Stimulated activated CD4-positive, alpha-beta T cell treated with anti-CD3 and anti-CD28 coated beads, TNF-alpha, amount 100 ng/mL, for 48 hours (primary cell): ENCODE measurements at places on chromosomes 11 and 22.

DNA sequence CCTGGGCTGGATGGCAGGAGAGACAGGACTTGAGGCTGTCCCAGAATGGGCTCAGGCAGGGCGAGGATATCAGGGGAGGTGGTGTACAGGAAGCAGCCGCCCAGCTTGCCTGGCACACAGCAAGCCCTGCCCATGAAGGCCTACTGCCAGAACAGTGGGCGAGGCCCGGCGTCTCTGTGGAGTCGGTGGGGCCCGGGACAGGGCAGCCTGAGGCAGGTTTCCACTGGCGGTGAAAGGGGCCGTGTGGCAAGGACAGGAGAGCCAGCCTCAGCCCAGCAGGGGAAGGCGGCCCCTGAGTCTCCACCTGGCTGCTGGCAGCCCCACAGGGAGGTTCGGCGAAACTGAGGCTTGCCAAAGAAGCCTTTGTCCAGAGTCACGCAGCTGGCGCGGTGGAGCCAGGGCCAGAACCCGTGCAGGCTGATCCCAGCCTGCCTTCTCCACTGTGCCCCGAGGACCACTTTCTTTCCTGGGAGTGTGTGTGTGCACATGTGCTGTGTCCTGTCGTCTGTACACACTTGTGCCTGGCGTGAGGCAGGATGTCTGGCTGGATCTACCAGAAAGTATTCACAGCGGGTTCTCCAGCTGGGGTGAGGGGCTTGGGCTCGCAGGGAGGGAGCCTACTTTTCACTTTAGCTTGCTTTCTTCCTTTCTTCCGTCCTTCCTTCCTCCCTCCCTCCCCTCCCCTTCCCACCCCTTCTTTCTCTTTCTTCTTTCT lies 1.2 kb downstream of the TSPO start:
- peak; percentile 48 for DNase-seq

GRCh38 chr11:820655-821511 lies 2.2 kb downstream of the PNPLA2 start:
- no peak for DNase-seq

DNA sequence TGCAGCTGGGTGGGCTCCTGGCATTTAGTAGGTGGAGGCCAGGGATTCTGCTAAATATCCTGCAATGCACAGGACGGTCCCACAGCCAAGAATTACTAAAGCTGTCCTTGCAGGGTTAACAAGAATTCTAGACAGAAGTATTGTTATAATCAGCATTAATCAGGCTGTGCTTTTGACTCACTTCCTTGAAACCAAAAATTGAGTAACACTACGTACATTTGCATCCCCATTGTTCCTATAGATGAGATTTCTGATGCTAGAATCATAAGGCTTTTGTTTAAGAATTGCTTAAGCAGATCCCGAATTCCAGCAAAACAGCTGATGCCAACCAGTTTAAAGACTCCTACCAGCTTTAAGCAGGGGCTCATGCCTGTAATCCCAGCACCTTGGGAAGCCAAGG lies 11.4 kb downstream of the SLC6A5 start:
- DNase-seq = no peak

- no peak for DNase-seq
Measured at GRCh38 chr11:41382927-41383326, 76.5 kb downstream of the LRRC4C start.

- DNase-seq = no peak
Measured at GRCh38 chr11:57354699-57355098, 16.5 kb downstream of the P2RX3 start.

DNA sequence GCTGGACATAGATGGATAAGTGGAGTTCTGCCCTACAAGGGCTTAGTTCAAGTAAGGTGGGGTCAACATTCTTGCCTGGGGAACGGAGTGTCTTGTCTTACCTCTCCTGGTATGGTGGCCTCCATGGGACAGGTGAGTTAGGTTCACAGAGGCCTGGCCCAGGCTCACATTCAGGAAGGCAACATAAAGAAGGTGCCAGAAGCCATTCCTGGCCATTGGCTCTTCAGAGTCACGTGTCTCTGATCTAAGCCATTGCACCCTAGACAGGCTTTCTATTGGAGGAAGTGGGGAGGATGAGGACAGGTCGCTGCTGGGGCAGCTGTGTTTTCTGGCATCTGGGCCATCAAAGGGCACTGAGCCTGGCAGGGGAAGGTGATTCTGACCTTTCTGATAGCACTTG lies 14.8 kb downstream of the LMO2 start:
- DNase-seq = no peak

DNA sequence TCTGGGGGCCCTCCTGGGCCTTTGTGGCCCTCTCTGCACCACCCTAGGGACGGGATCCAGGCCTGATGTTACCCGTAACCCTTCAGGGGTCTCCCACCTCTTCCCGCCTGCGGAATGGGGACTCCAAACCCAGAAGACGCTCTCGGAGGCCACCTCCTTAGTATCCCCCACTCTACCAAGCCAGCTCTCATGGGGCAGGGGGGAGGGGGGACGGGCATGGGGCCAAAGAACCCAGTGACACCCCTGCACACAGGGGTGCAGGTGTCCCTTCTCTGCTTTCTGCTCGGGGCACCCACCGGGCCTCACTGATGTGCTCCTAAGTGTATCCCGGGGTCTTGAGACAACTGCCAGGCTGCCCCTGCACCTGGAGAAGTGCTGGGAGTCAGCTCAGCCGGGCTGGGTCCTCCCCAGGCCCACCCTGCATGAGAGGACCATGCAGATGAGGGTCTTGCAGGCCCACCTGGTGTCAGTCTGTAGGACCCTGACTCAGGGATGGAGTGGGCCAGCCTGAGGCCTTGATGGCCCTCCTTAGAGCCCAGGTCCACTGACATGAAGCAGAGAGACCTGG lies 176.9 kb downstream of the IGLL1 start:
- DNase-seq = no peak

GRCh38 chr22:36218648-36219193 lies 17.1 kb upstream of the APOL4 start:
- DNase-seq = no peak

DNA sequence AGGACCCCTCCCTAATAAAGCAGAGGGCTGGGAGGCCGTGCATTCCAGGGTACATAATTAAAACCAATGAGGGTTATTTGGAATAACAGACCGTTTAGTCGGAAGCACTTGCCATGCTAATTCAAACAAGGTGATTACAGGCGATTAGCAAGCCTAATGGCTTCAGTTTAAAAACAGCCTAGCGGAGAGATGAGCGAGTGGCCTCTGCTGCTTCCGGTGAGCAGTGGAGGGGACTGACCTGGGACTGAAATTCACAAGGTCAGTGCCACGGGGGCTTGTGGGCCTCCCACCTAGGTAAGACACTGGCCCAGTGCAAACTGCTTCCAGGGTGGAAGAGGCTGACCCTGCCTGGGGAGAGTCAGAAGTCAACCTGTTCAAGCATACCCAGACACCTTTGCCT lies 56.8 kb upstream of the ALX4 start:
- DNase-seq = no peak

- DNase-seq = no peak
Measured at GRCh38 chr11:8773916-8774539, 91.4 kb downstream of the RPL27A start.

DNA sequence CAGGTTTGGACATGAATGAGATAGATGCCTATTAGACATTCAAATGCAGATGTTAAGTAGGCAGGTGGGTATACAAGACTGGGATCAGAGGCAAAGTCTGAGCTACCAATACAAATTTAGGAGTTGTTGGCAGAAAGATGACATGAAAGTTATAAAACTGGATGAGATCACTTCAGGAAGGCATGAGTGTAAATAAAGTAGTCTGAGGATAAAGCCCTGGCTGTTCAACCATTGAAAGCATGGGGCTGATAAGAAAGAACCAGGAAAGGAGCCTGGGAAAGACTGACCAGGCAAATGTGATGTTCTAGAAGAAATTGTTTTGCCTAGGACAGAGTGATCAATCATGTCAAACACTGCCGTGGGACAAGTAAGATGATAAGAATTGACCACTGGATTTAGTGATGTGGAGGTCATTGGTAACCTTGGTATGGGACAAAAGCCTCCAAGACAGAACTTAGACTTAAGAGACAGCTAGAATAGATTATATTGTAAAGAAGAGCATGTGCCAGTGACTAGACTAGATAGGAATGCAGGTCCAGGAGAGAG lies 98.5 kb downstream of the EHF start:
- DNase-seq = no peak

DNA sequence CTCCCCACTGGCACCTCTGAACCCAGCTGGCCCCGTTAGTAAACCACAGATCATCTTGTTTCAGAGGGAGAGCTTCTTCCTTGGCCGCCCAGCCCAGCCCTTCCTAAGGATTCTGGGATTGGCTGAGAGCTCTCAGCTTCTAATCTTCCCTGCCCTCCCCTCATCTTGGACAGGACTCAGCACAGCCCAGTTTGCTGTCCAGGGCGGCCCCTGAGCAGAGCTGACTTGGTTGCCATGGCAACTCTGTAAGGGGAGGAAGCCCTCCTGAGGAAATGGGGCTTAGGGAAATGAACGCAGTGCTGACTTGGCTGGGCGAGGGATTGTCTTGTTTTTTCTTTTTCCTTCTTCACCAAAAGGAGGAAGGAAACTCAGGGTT lies 4.6 kb downstream of the APOL4 start:
- DNase-seq = no peak

GRCh38 chr11:15551901-15552851 lies 437.5 kb downstream of the INSC start:
- DNase-seq = no peak

GRCh38 chr11:48014917-48015316 lies 34.6 kb downstream of the PTPRJ start:
- DNase-seq = no peak

DNA sequence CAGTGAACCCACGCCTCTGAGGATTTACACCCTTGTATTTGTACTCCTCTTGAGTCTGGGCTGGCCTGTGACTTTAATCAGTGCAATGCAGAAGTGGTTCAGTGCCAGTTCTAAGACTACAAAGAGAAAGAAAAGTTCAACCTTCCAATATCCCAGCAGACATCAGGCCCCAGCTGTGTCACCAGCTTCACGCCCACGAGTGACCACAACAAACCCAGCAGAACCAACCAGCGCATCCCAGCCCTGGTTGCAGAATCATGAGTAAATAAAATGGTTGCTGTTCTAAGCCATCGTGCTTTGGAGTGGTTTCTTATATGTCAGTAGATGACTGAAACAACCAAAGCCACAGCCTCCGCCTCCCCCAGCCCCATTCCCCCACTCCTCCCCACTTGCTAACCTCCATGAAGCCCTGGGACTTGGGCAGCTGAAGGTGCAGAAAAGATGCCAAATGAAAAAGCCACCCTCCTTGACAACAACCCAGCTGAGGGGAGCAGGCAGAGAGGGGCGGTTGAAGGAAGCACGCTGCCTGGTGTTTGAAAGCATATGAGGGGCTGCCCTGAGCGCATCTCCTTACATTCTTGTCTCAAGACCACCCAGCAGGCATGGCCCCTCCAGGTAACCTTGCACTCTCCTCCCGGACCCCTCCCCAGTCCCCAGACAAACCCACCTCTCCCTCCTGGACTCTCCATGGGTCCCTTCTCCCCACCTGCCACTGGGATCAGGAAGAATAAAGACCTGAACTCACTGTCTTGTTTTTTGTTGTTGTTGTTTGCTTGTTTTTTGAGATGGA lies 20.9 kb downstream of the TSKU start:
- peak; percentile 72 for DNase-seq

- no peak for DNase-seq
Measured at GRCh38 chr11:26201411-26201810, 130.5 kb upstream of the ANO3 start.

- DNase-seq = no peak
Measured at GRCh38 chr11:107969219-107969618, 39.5 kb upstream of the CUL5 start.

DNA sequence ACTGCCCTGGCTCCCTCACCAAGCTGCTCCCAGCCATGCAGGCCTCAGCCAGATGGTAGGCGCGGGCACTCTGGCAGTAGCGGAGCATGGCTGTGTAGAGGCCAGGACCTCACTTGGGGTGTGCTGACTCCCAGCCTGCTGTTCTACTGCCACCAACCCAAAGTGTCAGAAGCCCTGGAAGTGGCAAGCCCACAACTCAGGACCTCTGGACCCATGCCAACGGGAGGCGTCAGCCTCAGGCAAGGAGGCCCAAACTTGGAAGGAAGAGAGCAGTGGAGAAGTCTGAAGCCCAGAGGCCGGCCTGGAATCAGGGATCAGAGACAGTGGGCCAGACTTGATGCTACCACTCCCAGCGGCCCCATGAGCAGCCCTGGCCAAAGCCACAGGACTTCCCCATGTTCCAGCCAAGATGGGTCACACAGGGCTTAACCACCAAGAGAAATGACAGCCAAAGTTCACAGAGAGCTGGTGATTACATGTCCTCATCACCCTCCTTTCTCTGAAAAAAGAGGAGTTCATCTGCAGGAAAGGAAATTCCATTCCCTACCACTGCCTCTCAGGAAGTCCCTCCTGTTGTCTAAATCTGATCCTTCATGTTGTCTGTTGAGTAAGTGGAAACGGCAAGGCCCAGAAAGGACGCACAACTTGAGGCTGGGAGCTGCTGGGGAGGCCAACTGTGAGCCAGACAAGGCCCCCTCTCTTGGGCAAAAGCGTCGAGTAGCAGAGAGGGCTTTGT lies 4.4 kb downstream of the ARRB1 start:
- no peak for DNase-seq

GRCh38 chr11:105740164-105740903 lies 130.5 kb downstream of the GRIA4 start:
- DNase-seq = no peak

GRCh38 chr11:44189986-44190882 lies 94.8 kb downstream of the EXT2 start:
- DNase-seq = no peak

DNA sequence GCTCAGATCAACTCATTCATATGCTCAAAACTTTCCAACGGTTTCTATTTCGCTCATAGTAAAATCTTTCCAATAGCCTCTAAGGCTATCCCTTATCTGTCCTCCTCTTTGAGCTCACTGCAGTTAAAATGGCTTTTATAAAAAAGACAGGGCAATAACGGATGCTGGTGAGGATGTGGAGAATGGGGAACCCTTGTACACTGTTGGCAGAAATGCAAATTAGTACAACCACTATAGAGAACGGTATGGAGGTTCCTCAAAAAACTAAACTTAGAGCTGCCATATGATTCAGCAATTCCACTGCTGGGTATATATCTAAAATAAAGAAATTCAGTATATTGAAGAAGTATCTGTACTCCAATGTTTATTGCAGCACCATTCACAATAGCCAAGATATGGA lies 345.6 kb downstream of the DLG2 start:
- no peak for DNase-seq

DNA sequence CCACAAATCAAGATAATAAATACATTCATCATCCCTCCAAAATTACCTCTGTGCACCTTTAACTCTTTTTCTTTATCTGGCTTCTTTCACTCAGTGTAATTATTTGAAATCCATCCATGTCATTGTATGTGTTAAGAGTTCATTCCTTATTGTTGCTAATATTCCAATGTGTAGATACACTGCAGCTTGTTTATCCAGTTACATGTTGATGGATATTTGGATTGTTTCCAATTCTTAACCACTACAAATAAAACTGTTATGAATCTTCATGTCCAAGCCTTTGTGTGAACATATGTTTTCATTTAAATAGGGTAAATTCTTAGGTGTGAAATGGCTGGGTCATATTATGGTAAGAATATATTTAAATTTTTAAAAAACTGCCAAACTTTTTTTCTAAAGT lies 323.3 kb upstream of the NCAM1 start:
- no peak for DNase-seq

GRCh38 chr11:32312206-32312817 lies 123.0 kb downstream of the WT1 start:
- no peak for DNase-seq

- peak; percentile 57 for DNase-seq
Measured at GRCh38 chr22:39003165-39003638, 10.9 kb upstream of the APOBEC3C start.
